Stimulated activated CD8-positive, alpha-beta memory T cell treated with anti-CD3 and anti-CD28 coated beads, Interleukin-7, amount 100 ng/mL, for 1 hour (primary cell): ENCODE measurements at places on chromosomes 13 and 19.

- DNase-seq: no peak
These were observed 79.7 kb downstream of the TNFSF11 start for GRCh38 chr13:42653679-42654078.

DNA sequence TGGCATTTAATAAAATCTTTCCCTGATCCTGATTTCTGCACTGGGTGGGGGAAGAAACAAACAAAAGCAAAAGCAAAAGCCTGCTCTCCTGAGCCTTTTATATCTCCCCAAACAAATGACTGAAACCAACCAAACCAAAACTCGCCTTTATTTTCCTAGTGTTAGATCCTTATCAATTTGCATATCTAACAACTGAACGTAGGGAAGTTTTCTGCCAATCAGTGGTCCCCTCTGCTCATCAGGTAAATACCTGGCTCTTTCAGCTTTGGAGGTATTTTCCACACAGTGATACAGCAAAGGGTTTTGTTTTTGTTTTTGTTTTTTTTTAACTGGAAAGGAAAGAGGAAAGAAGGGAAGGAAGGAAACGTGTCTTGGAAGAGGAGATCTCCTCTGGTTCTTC lies 3.3 kb downstream of the AMER2 start:
- DNase-seq: no peak

DNA sequence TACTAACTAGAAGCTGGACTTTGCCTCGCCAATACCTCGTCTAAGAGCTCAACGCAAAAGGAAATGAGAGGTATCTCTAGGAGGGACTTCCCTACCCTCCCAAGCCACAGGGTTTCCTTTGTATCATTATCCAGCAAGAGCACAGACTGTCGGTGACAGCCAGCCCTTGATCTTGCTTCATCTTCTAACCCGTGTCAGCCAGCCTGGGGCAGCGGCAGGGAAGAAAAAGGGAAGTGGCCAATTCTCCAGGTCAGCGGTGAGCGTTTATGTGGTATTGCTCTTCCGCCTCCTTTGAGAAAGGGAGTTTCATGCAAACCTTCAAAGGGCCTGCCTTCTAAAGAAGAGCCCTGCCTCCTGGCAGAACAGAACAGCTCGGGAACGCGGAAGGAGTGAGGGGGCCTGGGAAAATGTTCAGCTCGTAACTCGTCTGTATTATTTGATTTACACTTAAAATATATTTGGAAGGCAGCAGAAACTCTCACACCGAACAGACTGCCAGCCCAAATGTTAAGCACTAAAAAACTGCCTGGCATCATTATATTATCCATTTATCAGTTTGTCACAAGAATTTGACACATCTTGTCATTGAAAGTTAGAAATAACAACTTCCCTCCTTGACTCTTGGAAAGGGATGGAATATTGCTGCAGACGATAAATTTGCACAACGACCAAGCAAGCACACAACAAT lies 41.8 kb downstream of the EFNB2 start:
- DNase-seq: no peak

GRCh38 chr13:80989747-80990146 lies 648.8 kb upstream of the SPRY2 start:
- DNase-seq: no peak

- DNase-seq: no peak
These were observed 51.3 kb downstream of the PCDH8 start for GRCh38 chr13:52797176-52797575.

- DNase-seq: no peak
These were observed 102.8 kb downstream of the KATNAL1 start for GRCh38 chr13:30204564-30204963.

- no peak for DNase-seq
These were observed 4.2 kb downstream of the CHAF1A start for GRCh38 chr19:4406626-4407025.

DNA sequence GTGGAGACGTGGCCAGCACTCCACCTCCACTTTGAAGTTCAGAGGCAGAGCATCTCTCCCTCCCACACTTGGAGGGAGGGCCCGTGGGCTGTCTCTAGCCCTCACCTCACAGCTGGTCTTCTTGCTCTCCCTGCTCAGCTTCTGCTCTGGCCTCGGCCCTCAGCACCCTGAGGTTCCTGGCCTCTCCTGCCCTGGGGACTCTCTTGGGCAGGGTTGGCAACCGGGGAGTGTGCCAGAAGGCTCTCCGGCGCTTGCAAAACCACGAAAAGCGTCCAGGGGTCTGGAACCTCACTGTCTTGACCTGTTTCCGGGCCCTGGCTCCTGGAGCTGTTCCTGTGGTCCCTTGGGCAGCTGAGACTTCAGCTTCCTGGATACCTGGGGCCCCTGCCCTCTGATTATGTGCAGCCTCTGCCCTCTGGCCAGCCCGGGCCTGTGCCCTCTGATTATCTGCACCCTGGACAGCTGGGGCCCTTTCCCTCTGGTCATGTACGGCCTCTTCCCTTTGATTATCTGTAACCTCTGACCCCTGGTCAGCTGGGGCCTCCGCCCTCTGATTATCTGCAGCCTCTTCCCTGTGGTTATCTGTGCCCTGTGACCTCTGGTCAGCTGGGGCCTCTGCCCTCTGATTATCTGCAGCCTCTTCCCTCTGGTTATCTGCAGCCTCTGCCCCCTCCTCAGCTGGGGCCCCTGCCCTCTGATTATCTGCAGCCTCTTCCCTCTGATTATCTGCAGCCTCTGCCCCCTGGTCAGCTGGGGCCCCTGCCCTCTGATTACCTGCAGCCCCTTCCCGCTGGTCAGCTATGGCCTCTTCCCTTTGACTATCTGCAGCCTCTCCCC lies 2.1 kb downstream of the CCDC8 start:
- no peak for DNase-seq

DNA sequence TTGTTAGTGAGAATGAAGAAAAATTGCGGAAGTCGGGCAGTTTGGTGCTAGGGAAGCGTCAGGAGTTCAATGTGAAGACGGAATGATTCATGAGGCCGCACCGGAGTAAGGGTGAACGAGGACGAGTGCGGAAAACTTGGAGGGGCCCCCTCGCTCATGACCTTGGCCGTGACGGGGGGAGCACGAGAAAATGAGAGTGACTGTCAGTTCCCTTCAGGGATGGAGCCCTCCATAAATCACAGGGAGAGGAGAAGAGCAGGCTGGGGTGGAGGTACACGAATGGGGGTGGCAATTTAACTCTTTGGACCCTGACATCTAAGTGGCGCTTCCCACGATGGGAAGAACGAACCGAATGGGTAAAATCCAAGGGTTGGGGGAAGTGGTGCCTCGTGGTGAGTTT lies 486.4 kb downstream of the TSHZ3 start:
- no peak for DNase-seq

DNA sequence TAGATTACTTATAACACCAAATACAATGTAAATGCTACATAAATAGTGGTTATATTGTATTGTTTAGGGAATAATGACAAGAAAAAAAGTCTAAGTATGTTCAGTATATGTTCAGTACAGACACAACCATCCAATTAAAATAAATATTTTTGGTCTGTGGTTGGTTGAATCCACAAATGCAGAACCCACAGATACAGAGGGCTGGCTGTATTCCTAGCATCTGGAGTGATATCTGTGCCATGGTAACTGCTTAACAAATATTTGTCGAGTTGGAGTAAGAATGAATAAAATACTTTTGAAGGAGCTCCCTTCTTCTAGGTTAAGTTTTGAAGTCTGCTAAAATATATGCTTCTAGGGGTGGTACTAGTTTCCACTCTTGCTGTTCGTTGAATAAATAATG lies 241.0 kb downstream of the KLF5 start:
- no peak for DNase-seq
